ENCODE measurements at places on chromosomes 2 and 18.

GRCh38 chr2:159744363-159744762 lies 32.1 kb downstream of the MARCHF7 start:
- DNase-seq: no peak

GRCh38 chr2:174485788-174486562 lies 854 bp downstream of the GPR155 start:
- DNase-seq: peak; percentile 31

DNA sequence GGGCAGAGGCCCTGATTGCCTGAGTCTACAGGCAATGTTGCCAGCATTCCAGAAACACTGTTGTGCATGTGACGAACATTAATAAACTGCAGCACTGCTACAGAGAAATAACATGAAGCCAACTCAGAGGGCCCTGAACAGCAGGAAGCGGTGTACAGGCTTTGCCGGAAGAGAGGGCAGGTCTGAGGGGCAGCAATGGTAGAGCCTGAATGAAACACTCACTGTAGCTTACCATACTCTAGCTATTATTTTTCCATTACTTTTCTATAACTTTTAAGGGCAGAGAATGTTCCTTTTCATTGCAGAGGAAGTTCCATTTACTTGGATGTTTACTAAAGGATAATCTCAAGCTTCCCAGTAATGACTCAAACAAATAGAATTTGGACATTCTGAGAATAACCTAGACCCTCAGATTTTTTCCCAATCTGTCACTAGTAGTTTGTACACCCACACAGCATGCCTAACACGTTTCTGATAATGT lies 150.4 kb downstream of the MTX2 start:
- no peak for DNase-seq

- DNase-seq: no peak
Observed at GRCh38 chr2:95215018-95215612, 7.8 kb downstream of the ZNF892 start.

GRCh38 chr2:159748089-159748488 lies 35.8 kb downstream of the MARCHF7 start:
- no peak for DNase-seq

DNA sequence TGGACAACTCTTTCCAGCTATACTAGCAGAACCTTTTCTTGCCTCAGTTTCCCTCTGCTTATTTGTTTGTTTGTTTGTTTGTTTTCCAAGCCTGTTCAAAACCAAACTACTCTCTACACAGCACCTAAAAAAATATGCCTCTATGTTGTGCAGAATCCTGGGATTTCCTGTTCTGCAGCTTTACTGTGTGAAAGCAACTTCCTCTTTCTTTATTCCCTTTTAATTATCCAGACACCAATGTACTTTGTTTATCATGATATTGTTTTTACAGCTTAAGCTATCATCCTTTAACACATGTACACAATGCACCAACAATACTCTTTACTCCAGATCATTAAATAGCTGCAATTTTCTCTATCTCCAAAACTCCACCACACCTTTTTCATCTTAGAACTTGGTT lies 259.5 kb downstream of the EPHA4 start:
- DNase-seq: no peak

DNA sequence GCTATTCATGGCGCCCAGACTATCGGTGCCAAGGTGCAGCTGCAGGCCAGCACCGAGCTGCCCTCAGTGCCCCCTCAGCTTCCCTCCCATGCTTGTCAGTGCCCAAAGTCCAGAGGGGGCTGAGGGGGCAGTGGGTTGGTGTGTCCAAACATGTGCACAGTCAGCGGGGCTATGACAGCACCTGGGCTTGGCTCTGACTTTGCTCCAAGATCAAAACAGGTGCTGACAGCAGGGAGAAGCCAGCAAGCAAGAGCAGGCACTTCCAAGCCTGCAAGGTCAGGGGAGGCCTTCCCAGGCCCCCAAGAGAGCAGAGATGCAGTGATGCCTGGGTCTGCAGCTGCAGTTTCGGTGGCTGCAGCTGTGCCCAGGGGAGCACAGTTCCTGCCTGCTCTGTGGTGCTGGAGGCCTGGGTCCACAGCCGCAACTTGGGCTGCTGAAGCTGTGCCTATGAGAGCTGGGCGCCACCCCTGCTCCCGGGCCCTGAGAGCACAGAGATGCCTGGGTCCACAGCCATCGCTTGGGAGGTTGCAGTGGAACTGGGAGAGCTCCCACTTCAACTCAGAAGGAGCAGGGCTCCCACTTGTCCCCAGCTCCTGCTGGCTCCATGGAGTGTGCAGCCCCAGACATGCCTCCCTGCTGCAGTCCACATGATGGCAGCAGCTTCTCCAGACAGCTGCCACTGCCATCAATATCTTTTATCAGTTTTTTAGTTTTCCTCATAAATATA lies 775.3 kb upstream of the POU3F3 start:
- no peak for DNase-seq

DNA sequence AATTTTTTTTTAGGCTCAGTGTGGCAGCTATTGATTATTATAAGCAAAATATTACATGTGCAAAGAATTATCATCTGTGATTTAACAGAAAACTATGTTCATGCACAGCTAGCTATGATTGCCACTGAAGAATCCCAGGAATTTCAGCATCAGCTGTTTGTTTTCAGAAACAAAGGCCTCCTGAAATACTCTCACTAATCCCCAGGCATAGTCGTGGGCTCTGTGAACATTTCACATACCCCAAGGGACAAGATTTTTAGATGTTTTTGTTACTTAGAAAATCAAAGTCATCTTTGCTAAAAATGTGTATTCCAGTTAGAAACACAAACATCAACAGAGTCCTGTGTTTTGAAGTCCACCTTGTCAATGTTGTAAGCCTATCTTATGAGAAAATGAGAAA lies 156.1 kb downstream of the MYO1B start:
- DNase-seq: no peak
